Esophagus squamous epithelium (tissue), 5 donors: ENCODE measurements at places on chromosomes 7 and 10.

GRCh38 chr10:30500534-30500933, 66.5 kb downstream of the MAP3K8 start:
- DNase-seq: no peak

DNA sequence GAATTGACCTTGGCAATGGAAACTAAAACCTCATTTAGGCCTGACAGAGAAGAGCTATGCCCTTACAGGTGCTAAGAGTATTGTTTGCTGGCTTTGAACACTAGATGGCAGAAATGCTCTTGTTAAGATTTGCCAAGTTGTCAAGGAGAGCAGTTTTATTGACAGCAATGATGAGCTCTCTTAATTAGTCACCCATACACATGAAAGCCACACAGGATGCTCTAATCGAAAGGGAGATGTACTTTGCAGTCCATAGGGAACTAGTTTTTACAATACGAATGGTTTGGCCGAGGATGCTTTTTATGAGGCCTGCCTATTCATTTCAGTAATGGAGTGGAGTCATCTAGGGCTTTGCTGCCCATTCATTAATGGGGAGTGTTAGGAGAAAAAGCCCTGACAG, 45.4 kb upstream of the MBL2 start:
- no peak for DNase-seq

DNA sequence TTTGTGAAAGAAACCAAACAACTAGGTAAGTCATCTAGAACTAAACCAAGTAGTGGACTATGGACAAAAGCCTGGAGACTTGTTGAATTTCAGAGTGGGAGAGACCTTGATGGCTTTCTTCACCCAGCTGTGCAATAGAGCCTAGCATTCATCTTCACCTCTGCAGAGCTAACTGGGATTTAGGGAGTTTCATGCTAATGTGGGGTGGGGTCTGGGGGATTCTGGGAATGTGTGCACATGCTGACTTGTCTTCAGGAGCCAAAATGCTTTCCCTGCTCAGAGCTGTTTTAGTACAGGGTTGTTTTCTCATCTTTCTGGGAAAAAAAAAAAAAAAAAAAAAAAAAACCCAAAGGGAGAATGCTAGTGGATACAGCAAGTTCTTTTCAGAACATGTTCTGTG, 81.3 kb upstream of the ARHGAP21 start:
- no peak for DNase-seq

GRCh38 chr10:131087464-131088215, 223.9 kb downstream of the TCERG1L start:
- no peak for DNase-seq

DNA sequence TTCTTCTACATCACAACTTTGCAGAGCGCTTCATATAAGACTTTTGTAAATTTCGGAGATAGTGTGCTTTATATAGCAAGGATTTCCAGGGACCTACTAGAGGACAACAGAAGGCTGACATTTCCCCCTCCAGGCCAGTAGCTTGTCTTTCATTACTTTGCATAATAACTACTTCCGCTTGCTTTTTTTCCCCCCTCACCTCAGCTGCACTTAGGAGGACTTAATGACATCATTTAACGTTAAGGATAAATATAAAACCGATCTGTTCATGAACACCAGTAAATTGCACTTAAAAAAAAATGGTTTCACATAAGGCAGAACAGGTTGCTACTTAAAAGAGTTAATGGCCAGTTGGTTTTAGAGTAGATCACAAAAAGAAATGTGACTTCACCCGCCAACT, 172.3 kb downstream of the AUTS2 start:
- no peak for DNase-seq

GRCh38 chr10:64773357-64773756, 1252.2 kb downstream of the REEP3 start:
- DNase-seq: no peak

DNA sequence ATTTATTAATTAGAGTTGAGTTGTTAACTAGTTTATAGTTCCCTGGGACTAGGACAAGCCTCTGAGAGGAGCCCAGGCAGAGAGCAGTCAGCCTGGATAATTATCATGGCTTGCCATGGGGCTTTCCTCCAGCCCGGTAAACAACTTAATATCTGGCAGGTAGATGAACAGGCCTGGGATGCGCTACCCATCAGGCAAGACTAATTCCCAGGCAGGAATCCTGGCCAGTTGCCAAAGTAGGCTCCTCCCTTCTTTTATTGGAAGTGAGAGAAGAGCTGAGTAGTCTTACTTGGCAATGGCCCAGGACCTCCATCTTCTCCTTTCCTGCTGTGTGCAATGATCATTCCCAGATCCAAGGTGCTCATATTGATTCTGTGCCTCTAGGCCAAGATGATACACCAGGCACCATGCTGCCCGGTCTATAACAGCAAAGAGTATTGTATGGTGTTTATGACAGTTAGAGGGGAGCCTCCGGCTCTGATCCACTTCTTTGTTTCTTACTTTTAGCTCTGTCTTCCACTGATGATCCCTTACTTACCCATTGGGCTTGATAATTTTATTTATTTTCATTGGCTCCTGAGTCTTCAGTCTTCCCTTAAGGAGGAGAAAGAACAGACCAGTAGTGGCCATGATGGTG, 408.7 kb downstream of the REEP3 start:
- DNase-seq: no peak

DNA sequence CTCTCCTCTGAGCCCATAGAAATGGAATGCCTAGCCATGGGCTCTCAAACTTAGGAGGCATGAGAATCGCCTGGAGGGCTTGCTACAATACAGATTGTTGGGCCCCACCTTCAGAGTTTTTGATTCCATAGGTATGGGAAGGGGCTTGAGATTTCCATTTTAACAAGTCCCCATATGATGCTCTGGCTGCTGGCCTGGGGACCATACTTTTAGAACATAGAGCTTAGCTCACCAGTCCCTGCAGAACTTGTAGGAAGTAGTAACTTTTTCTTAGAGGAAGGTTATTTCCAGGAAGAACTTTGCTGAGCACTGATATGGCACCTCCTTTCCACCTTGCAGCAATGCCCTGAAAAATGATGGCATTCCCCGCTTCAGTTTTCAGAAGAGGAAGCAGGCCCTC, 177.0 kb upstream of the ZMIZ1 start:
- no peak for DNase-seq

- no peak for DNase-seq
Measured at GRCh38 chr7:35353481-35353880, 99.6 kb upstream of the TBX20 start.

DNA sequence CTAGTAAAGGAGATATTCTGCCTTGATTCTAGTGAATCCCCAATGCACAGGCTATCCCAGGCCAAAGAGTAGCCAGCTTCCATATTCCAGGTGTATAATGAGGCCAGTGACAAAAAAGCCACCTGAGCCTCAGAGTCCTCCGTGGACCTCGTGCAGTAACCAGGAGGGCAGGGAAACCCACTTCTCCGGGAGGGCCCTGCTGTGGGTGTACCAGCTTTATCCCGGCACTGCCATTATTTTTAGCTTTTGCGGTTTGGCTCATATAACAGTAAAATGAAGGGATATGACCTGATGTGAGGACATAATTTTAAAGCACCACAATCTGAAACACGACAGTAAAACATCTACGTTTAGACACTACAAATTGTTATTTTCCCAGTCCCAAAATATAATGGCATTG, 109.0 kb downstream of the SVIL start:
- DNase-seq: no peak

GRCh38 chr10:58107506-58107905, 160.2 kb downstream of the IPMK start:
- DNase-seq: no peak

DNA sequence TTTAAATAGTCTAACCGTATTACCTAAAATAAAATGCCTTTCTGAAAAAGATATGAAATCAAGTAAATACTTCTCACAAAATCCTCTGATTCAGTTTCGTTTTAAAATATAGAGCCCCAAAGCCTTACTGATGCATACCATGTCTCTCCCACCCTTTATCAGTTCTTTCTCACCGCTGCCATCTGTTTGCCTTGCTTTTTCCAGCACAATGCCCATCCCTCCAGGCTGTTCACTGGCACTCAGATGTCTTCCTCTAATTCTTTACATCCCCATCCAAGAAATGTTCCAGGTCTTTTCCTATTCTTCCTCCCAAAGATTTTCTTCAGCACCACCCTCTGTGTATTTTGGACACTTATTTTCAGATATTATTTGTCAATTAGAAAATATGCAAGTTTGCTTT, 116.5 kb upstream of the LRRN3 start:
- no peak for DNase-seq

DNA sequence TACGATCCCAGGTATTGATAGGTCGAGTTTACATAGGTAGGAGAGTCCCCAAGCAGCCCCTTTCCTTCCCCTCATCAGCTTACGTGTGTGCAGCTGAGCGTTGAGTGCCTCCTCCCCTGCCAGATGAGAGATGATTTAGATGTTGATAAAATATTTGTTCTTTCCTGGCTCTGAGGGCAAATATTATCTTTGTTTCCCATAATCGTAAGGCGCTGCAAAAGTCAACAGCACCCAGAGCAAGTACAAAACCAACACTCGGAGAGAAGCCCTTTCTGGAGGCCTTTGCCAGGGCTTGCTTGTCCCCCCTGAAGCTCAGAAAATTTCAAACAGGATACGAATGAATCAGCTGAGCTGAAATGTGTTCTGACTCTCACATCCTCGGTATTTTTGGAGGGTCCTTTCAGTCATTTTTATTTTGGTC, 683.2 kb downstream of the LRMDA start:
- DNase-seq: no peak

GRCh38 chr7:141698247-141699015, 3.5 kb downstream of the DENND11 start:
- no peak for DNase-seq

- DNase-seq: no peak
Measured at GRCh38 chr7:157889480-157889879, 552.7 kb downstream of the DNAJB6 start.

DNA sequence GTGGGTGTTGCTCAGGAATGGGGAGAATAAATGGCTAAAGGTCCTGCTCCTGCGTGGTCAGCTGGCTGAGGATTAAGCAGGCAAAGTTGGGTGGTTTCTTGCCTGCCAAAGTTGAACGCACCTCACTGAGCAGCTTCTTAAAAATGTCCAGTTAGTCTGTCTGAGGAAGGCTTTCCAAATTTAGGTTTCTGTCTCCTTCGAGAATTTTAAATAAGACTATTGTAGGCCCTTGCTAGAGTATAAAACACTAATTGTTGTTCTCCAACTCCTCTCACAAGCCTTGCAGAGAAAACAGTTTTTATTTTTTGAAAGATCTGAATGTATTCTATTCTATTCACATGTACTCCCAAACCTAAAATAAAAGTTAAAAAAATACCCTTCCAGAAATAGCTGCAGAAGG, 122.0 kb upstream of the LAMB4 start:
- no peak for DNase-seq

GRCh38 chr7:92319243-92319642, 73.5 kb downstream of the ANKIB1 start:
- DNase-seq: no peak

GRCh38 chr7:135959646-135960363, 17.4 kb downstream of the MTPN start:
- no peak for DNase-seq

DNA sequence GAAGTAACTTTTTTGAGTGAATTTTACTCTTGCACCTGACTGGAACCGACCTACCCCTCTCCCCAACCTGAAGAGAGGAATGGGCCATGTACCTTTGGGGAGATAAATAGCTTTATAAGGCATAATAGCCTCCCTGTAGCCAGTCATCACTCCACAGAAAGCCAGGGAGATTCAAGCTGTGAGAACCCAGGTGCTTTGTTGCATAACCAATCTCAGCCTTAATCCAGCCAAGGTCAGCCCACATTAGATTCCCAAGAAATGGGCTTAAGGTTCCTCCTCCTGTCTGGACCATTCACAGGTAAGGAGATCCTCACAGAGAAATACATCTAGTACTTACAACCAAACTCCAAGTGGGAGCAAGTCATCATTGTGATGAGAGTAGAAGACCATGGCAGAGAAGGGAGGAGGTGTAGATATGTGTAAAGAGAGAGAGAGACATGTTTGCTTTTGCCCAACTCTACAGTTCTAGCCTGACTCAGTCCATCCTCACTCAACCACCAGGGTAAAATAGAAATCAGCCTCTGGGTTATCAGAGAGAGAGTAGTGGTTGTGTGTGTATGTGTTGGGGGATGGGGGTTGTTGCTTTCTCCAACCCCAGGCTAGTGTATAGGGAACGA, 23.6 kb downstream of the SKIDA1 start:
- no peak for DNase-seq

GRCh38 chr7:84226759-84227158, 32.2 kb upstream of the SEMA3A start:
- no peak for DNase-seq

DNA sequence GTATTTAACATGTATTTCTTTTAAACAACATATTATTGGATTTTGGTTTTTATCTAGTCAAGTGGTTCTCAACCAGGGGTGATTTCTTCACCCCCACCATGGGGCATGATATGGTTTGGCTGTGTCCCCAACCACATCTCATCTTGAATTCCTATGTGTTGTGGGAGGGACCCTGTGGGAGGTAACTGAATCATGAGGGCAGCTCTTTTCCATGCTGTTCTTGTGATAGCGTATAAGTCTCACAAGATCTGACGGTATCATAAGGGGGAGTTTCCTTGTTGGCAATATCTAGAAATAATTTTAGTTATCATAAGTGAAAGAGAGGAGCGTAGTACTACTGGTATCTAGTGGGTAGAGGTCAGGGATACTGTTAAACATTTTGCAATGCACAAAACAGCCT, 37.6 kb downstream of the TMEM168 start:
- no peak for DNase-seq

DNA sequence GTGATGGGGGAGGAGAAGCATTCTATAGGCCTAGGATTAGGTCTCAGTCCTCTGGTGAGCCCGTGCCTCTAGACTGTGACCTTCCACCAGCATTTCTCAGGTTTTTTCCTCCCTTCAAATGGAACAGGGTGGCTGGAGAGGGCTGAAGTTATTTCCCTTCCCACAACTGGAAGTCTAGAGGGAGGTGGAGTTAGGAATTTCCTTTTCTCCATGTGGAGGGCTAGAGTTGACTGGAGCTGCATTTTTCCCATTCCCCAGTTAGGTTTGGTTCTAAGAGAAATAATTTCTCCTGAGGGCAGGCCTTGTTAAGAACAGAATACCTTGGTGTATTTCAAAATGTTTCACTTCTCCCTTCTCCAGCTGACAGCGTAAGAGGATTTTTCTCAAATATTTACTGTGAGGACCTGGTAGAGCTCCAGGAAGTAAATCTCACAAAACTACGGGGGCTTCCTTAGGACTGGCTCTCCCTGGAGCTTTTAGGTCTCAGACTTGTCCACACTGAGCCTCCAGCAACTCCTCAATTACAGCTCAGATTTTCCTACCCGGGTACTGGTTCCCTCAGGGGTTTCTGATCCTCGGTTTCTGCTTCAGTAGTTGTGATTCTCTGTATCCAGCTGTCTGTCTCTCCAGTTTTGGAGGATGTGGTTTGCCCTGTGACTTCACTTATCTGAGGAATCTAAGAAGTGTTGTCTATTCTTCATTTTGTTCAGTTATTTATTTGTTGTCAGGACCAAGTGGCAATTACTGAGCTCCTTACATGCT, 6.0 kb upstream of the REEP3 start:
- no peak for DNase-seq

- no peak for DNase-seq
Measured at GRCh38 chr7:95910341-95910740, 138.0 kb downstream of the DYNC1I1 start.
